ENCODE measurements at places on chromosomes 7 and 10.
A peak's percentile ranks its signal among the peaks of the same experiment; 100 is the strongest.

- DNase-seq: no peak
Observed at GRCh38 chr7:32068411-32069101, 1.7 kb downstream of the PDE1C start.

DNA sequence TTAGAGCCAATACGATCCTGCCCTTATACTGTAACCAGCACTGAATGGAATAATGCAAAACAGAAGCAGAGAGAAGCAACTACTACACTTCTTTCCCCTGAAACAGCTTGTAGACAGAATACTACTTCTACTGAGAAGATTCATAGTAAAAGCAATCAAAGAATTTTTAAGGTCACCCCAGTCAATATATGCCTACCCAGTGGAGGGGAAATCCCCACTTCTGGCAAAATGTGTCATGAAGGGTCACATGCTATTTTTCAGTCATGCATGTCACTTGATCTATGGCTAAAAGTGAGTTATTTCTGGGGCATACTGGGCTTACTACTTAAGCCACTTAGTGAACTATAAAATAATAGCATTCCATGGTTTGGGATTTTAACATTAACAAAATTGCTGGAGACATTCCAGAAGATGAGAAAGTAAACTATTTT lies 25.6 kb downstream of the IRF5 start:
- no peak for DNase-seq

GRCh38 chr10:62384057-62384446 lies 9.9 kb downstream of the ZNF365 start:
- DNase-seq: no peak

DNA sequence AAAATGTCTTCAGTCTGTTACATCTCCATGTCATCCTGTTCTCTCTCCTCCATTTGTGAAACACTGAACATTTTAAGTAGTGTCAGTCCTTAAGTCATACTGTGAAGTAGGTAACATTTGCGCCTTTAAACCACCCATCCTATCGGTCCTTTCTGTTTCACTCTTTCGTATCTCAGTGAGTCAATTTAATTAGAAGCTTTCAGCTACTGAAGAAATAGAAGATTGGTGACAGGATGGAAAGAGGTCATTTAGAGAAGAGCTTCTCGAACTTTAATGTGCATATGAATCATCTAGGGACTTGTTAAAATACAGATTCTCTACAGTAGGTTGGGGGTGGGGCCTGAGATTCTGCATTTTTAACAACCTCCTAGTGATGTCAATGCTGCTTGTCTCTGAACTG lies 113.4 kb downstream of the SRI start:
- no peak for DNase-seq

GRCh38 chr7:138875794-138876193 lies 77.8 kb upstream of the ATP6V0A4 start:
- no peak for DNase-seq

GRCh38 chr10:132948351-132948750 lies 6.0 kb upstream of the CFAP46 start:
- no peak for DNase-seq

DNA sequence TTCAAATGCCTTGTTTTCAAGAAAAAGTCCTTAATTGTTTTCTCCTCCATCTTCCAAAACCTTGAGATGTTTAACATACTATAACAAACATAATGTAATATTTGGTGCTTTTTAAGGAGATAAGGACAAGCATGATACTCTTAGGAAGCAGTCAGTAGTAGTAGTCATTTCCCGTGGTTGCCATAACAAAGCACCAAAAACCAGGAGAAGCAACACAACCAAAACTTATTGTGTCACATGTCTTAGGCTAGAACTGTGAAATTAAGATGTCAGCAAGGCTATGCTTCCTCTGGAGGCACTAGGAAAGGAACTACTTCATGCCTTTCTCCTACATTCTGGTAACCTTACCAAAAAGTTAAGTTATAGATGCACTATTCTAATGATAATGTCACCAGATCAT lies 106.8 kb downstream of the MBL2 start:
- no peak for DNase-seq

DNA sequence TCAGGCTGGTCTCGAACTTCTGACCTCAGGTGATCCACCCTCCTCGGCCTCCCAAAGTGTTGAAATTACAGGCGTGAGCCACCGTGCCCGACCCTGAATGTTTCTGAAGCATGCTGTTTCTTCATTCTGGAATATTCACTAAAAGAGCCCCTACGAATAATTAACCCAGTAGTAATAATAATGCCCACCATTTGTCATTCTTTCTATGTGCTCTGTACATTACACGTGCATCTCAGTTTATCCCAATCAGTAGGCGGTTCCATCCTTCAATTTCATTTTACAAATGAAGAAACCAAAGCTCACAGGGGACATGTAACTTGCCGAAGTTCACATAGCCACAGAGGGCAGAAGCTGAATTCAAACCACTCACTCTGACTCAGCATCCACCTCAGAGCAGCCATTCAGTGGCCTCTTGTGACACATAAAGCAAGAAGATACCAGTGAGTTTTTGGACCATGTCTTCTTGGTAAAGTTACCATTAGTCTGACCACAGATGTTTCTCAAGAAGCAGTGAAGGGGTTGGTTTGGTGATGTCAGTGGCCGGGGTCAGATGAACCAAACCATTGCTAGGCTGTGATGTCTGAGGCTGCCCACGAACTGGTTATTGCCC lies 71.9 kb upstream of the DUSP5 start:
- DNase-seq: no peak

- peak; percentile 19 for DNase-seq
Observed at GRCh38 chr7:131945313-131945911, 389.0 kb upstream of the PODXL start.

DNA sequence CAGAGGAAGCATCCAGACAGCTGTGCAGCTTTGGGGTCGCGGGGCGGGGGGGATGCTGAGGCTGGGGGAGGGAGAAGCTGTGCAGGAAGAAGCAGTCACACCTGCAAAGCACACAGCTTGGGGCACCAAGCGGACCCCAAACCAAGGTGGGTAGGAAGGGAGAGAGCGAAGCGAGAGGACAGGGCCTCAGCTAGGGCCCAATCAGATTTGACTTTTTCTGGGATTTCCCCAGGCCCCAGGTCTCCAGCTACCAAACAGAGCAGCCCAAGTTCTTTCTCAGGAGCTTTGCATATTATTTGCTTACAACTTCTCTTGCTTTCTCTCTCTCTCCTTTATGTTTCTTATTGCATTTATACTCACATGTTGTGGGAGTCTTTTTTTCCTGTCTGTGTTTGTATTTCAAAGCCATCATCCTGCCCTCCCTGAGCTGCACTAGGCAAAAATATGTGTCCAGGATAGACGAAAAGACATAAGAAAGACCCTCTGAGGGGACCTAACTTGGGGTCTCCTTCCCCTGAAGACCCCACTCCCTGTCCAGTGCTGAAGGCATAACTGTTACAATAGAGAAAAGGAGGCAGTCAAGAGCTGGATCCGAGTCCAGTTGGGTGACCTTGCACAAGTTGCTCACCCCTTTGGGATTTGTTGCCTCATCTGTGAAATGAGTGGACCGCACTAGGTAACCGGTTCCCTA lies 50.6 kb upstream of the SMNDC1 start:
- no peak for DNase-seq

GRCh38 chr10:61961278-61961677 lies 59.8 kb downstream of the ARID5B start:
- no peak for DNase-seq

DNA sequence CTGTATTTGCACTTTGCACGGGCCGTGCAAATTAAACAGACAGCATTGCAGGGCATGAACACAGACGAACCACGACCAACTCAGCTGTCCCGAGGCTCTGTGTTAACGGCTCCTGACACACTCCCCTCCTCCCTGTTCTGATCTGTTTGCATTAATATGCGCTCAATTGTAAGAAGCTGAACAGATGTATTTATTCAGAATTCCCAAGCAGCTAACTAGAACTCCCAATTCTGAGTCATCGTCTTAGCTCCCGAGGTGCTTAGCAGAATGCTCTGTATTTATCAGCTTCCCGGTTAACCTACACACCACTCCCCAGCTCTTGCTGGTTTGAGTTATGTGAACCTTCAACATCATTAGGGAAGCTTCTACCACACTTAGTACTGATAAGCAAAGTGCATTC lies 286.4 kb downstream of the PTPRN2 start:
- no peak for DNase-seq

- DNase-seq: no peak
Observed at GRCh38 chr10:110686047-110686446, 41.9 kb downstream of the RBM20 start.

- no peak for DNase-seq
Observed at GRCh38 chr7:24725554-24726241, 31.6 kb downstream of the GSDME start.

GRCh38 chr10:121854809-121855445 lies 72.9 kb downstream of the ATE1 start:
- DNase-seq: no peak

DNA sequence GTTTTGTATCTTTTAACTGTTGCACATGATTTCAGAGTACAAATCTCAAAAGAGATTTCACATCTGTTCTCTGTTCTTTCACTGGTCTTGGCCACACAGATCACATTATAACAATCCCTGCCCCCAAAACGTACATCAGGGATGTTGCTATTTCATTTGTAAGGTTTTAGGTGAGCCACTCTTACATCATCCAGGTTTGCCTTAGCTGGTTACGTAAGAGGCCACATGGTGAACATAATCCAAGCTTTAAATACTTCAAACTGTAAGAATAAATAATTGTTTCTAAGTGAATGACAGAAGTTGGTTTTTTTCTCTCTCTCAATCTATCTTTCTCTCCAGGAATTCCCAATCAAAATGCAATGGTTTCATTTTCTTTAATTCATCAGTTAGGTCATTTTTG lies 245.9 kb upstream of the HGF start:
- no peak for DNase-seq

DNA sequence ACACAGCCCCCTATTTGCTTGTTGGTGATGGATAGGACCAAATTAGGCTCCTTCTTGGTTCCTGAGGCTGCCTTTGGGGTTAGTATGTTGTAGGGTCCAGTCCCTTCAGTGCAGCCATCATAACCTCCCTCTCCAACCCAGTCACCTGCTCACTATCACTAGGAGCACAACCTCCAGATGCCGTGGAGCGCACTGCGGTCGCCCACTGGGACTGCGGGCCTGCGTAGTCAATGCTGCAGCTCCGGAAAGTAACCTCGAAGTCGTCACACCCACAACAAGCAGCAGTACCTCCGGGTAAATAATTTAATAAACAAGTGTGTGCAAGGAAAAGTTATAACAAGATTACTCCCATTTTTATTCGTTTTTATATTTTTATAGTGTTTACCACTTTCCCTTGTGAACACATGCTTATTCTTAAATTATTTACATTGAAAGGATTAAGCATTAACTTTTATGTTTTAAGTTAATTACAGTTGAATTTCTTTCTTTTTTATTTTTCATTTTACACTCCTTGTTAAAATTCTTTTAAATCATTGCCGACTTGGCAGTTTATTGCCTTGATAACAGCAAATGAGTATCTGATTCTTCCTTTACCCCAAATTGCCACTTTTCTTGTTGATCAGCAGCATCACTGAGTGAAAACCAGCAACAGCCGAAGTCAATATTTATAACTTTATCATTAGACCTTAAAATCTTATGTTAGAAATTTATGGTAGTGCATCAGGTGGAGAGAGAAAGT lies 399.5 kb upstream of the LRGUK start:
- DNase-seq: no peak

DNA sequence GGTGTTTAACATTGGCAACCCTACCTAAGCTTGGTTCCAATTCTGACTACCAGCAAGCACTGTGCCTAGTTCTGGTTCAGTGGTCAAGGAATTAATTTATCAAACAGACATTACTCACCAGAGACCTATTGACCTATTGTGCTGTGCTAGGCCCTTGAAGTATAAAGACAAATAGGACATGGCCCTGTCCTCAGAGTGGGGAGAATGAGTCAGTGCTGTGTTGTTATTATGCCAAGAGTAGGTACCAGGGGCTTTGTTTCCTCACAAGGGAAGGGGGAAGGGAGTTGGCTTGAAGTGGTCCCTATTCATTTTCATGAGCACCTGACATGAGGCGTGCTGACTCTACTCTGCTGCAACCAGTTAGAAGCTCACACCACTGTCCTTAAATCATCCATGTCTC lies 62.6 kb upstream of the PLPP4 start:
- DNase-seq: no peak
